ENCODE measurements at places on chromosomes 7 and 10. TPM values are rescaled to one million over a fixed set of nuclear protein-coding genes. Genes with fewer than 3 reads are reported as not detected.

The PTN gene
- polyA plus RNA-seq: not detected

The AKR1C4 gene
- not detected for polyA plus RNA-seq

The LBX1 gene
- polyA plus RNA-seq: not detected

The LFNG gene
- polyA plus RNA-seq: 2.2 TPM

The ANKRD7 gene
- polyA plus RNA-seq: not detected

The CALY gene
- polyA plus RNA-seq: not detected

The SPAM1 gene
- not detected for polyA plus RNA-seq

The SLC18A3 gene
- polyA plus RNA-seq: not detected

Data from CD14-positive monocyte (primary cell).